ENCODE measurements at places on chromosomes 3 and 15.
A peak's percentile ranks its signal among the peaks of the same experiment; 100 is the strongest.

GRCh38 chr3:157393113-157393512 is 43.5 kb upstream of the PTX3 start:
- DNase-seq: no peak

- DNase-seq: no peak
Measured at GRCh38 chr3:53645754-53646153, 151.3 kb downstream of the CACNA1D start.

DNA sequence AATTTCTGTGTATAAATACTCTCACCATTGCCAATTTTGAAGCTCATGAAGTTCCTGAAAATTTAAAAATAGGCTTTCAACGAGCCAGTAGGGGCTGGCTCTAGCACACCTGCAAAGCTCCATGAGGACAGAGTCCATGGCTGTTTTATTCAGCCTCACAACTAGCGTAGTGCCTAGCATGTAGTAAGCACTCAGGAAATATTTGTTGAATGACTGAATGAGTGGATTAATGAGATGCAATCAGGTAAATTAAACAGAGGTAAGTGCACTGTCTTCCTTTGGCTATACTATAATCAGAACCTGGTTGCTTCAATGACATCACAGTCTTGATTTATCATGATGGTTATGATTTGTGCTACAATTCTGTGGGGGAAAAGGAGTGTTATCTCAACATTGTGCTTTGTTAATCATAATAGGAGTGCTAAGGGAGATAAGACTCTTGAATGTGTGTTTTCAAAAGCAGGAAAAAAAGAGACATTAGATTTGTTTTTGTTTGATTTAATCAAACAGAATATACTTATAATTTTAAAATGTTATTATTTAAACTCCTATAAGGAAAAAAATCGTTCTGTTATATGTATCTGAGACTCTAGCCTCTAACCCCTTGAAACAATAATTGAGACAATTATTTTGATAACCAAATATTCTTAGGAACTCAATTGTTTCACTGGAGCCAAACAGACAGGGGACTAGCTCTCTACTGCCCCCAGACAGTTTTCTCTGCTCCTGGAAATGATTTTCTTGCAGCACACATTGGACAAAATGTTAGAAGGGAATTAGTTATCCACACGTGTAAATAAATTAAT is 171.7 kb upstream of the ATP11B start:
- no peak for DNase-seq

GRCh38 chr3:67418426-67419217 is 235.8 kb downstream of the SUCLG2 start:
- peak; percentile 16 for DNase-seq

- no peak for DNase-seq
Measured at GRCh38 chr3:105662306-105662705, 206.5 kb downstream of the CBLB start.

DNA sequence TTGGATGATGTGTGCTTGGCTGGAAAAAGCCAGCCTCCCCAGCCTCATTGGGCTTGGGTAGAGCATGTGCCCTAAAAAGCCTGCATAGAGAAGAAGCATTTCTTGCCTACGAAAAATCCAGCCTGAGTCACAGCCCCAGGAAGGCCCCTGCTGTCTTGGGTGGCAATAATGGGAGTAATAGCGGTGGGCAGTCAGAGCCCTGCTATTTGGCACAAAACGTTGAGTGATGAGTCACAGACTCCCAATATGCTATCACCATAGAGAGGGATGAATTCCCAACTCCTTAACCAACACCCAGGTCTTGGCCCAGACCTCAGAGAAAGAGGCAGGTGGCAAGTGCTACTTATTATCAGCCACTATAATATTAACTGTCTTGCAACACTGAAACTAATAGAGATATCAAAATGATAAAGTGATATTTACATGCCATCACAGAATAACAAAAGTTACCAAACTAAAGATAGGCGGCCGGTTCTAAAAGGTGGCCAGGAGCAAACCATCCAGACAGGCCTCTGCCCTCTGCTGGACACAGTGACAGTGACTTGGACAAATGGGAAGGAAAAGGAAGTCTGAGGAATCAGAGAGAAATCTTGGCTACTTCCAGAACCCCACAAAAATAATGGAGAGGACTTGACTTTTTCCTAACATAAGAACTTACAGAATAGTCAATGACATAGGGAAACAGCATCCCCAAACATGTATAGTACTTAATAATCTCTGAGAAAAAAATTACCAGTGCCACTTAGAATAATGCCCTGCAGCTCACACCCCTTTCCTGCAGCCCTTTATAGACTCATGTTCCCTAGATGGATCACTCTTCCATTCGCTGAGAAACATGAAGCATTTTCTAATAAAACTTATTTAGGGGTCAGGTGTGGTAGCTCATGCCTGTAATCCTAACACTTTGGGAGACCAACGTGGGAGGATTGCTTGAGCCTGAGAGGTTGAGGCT is 51.9 kb upstream of the MUC13 start:
- peak; percentile 95 for DNase-seq

- no peak for DNase-seq
Measured at GRCh38 chr3:24166515-24166914, 221.4 kb downstream of the NR1D2 start.

GRCh38 chr15:60842694-60843093 is 363.8 kb upstream of the ICE2 start:
- no peak for DNase-seq

Data from fibroblast of mammary gland (primary cell).